NCI-H1105 treated with DMSO at 0.1 percent for 48 hours (cell line): ENCODE measurements at places on chromosomes 6 and 20.

- peak; percentile 90 for DNase-seq
Measured at GRCh38 chr6:150541576-150541975, 58.1 kb upstream of the PLEKHG1 start.

GRCh38 chr6:2433711-2434110 lies 188.3 kb upstream of the GMDS start:
- DNase-seq: no peak

- DNase-seq: no peak
Measured at GRCh38 chr6:40584741-40585140, 2.4 kb downstream of the LRFN2 start.

- DNase-seq: no peak
Measured at GRCh38 chr6:129134535-129134934, 251.6 kb downstream of the LAMA2 start.

DNA sequence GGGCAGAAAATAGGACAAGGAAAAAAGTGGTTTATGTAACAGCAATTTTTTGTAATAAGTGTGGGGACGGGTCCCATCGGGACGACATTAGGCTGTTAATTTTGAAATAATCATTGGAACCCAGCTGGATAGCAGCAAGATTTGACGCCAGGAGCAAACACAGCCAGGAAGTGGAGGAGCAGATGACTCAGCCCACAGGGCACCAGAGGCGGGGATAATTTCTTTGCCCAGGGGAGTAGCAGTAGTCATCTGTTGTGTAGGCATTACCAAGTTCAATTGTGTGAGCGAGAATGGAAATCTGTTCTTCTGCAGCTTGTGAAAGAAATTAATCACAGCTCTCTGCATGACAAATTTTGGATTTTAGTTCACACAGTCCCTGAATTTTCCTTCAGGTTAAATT lies 22.6 kb upstream of the RIN2 start:
- DNase-seq: no peak

DNA sequence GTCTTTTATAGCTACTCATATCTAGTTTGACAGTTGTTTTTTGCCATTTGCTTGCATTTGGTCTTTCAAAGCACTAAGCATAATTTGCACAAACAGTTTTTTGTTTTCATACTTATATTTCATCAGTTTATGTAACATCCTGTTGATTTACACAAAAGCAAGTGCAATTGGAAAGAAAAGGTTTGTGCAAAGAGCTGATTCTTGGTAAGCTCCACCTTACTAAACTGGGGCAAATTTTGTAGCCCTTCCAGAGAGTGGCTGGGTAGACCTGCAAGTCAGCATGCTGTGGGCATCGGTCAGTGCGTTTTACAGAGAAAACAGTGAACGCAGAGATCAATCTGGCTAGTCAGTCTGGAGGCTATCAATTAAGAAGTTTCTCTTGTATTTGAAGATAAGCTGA lies 34.5 kb downstream of the TXLNB start:
- DNase-seq: no peak

DNA sequence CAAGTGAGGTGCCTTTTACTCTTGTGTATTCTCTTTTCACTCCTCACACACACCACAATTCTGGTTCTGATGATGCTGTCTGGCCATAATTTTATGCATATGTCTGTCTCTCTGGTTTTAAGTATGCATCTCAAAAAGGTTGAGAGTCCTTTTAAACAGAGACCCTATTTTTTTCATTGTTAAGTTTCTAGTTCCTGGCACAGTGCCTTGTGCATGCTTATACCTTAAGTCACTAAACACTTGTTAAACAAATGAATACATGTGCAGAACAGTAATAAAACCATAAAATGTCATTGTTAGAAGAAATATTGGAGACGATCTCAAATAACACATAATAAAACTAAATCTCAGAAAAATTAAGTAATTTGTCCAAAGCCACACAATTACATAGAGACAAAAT lies 7.9 kb downstream of the ROS1 start:
- no peak for DNase-seq

GRCh38 chr6:34295721-34296120 lies 46.9 kb upstream of the SMIM29 start:
- DNase-seq: no peak

GRCh38 chr6:162200945-162201690 lies 526.4 kb downstream of the PRKN start:
- DNase-seq: no peak

GRCh38 chr6:37536491-37537190 lies 36.9 kb upstream of the CCDC167 start:
- DNase-seq: peak; percentile 63

GRCh38 chr20:35341366-35342028 lies 49.3 kb upstream of the FAM83C start:
- DNase-seq: no peak

DNA sequence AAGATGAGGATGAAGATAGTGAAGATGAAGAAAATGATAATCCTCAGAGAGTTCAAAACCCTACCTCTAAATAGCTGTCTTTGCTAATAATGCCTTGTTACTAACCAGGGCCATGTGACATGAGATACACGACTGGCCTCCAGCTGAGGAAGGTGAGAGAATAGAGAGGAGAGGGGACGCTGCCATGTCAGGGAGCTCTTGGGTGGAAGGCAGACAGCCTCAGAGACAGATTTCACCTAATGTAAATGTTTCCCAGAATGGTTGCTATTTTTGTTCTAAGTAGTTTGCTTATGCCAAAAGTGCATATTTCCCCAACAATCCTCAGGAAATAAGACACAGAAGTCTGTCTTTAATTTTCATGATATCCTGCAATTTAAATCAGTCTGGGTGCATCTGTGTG lies 138.4 kb downstream of the ELOVL4 start:
- peak; percentile 77 for DNase-seq

DNA sequence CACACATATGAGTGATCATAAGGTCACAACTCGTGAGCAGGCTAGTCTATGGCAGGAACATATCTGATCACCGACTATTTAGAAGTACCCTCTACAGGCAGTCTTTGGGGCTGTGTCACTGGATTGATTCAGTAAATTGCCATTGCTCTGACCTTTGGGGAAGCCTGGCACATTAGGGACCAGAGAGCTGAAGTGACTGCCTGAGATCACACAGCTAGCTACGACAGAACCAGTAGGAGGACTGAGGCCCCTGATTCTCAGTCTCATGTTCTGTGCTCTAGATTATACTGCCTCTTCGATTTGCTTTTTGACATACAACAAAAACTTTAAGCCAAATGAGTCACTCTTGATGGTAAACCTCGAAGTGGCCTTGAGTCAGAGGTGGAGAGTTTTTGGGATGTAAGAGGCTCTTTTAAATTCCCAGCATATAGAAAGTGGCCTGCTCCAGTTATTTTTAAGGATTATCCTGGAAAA lies 247.5 kb upstream of the SUPT3H start:
- no peak for DNase-seq

DNA sequence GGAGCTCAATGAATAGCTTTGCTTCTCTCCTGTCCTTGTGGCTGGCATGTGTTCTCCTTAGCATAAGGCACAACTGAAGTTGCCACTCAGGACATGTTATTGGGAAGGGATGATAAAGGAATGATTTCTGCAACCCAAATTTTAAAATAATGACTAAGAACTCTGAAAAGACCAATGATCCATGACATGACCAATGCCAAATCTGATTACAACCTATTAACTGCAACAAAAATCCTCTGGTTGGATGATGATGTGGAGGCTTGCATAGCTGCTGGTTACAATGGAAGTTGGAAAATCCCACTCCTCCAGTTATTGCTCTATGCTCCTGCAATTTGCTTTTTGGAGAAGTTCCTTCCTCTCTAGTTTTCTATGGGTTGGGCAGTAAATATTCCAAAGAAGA lies 63.4 kb upstream of the FBXL4 start:
- DNase-seq: no peak

GRCh38 chr6:116258520-116258919 lies 4.6 kb upstream of the TSPYL4 start:
- no peak for DNase-seq

GRCh38 chr20:21288587-21289370 lies 14.4 kb upstream of the XRN2 start:
- DNase-seq: no peak

- peak; percentile 63 for DNase-seq
Measured at GRCh38 chr6:46491628-46492547, 639 bp upstream of the RCAN2 start.

DNA sequence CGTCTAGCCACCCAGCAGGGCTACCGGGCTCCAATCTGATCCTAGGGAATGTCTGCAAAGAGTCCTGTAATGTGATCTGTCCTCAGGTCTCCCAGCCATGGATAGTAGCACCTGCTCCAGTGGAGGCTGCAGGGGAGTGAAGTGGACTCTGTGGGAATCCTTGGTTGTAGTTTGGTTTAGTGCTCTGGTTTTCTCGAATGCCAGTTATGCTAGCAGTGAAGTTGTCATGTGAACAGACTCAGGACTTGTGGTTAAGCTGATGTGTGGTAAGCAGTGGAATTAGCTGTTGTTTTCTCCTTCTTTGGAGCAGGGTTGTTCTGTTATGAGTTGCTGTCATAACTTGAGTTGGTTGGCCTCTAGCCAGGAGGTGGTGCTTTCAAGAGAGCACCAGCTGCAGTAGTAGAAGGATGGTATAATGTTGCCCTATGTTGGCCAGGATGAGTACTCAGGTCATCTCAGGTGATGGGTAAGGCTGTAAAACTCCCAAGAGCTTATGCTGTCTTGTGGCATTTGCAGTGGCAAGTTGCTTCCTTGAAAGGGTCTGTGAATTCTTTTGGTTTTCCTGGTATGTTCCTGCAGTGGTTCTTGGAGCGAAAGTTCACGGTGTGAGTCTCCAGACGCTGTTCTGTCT lies 390.2 kb downstream of the UTRN start:
- peak; percentile 54 for DNase-seq

GRCh38 chr6:118683881-118684872 lies 32.8 kb upstream of the CEP85L start:
- no peak for DNase-seq

- DNase-seq: no peak
Measured at GRCh38 chr20:32742322-32743236, 688 bp downstream of the COMMD7 start.

DNA sequence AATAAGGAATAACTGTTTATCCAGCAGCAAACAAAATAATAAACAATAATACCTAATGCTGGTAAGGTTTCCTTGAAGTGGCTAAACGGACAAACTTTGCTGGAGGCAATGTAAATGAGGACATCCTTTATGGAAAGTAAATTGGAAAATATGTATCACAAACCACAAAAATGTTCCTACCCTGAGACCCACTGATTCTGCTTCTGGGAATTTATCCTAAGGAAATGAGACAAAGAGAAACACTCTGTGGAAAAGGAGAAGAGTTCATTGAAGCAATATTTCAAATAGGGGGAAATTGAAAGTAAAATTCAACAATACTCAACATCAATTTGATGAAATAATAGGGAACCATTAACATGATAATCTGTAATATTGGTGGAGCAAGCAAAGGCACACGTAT lies 37.9 kb downstream of the MAFB start:
- DNase-seq: no peak

DNA sequence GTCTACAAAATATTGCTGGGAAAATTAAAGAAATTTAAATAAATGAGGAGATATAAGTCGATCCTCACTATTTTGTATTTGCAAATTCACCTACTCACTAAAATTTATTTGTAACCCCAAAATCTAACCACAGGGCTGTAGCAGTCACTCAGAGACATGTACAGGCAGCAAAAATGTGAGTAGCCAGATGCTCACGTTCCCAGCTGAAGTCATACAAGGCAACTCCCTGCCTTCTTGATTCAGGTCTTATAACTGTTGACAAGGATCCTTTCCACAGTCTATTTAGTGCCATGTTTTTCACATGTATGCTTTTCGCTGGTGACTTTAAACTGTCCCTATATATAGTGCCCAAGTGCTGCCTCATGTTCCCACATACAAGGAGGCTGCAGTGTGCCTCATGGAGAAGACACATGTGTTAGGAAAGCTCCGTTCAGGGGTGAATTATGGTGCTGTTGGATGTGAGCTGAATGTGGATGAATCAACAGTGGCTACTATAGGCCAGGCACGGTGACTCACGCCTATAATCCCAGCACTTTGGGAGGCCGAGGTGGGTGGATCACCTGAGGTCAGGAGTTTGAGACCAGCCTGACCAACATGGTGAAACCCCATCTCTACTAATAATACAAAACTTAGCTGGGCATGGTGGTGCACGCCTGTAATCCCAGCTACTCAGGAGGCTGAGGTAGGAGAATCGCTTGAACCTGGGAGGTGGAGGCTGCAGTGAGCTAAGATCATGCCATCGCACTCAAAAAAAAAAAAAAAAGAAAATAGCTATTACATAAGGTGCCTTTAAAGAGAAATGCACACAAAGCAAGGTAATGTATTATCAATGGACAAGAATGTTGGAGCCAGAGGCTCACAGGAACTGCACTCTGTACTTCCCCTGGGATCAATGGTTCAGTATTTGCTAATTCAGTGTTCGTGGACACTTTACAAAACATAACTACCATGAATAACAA lies 55.3 kb downstream of the STK35 start:
- DNase-seq: no peak

DNA sequence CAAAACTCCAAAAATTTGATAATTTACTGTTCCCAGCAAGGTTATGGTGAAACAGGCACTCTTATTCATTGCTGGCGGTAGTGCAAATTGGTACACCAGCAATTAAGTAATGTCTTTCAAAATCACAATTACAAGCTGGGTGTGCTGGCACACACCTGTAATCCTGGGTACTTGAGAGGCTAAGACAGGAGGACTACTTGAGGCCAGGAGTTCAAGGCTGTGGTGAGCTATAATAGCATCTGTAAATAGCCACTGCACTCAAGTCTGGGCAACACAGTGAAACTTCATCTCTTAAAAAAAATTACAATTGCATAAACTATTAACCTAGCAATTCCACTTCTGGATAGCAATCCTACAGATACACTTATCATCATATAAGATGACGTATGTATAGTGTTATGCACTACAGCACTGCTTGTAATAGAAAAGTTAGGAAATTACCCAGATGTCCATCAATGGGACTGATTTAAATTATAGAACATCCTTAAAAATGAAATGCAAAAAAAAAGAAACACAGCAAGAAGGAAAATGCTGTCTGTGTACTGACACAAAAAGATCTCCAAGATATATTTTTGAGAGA lies 31.4 kb downstream of the NCOA6 start:
- DNase-seq: no peak

GRCh38 chr6:160871320-160871719 lies 120.2 kb upstream of the MAP3K4 start:
- DNase-seq: no peak

GRCh38 chr6:145756170-145756662 lies 20.9 kb upstream of the EPM2A start:
- peak; percentile 55 for DNase-seq

- DNase-seq: no peak
Measured at GRCh38 chr6:98833057-98833306, 1.4 kb upstream of the POU3F2 start.

DNA sequence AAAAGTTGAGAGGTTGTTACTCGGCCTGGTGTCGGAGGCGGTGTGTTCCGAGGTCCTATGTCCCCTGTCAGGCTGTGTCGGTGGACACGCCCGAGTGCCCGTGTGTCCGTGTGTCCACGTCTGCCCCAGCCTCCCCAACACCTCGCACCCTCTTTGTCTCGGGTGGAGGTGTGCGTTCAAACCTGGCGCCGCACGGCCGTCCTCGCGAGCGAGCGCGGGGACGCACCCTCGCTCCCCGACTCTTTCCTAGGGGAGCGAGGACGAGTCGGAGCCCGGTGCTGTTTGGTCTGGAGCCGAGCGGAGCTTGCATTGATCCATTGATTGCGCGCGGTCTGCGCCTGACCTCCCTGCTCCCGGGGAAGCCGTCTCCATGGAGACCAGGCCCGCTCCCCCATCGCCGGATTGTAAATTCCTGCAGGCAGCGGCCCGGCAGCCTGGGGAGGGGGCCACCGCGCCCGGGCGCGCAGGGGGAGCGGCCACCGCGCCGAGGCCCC lies 411 bp upstream of the SCUBE3 start:
- DNase-seq: peak; percentile 14

GRCh38 chr6:110813338-110814101 lies 1.7 kb downstream of the CDK19 start:
- DNase-seq: no peak
